ENCODE measurements at places on chromosomes 4 and X.

GRCh38 chr4:2742081-2742822 lies 13.9 kb downstream of the TNIP2 start:
- DNase-seq, result no peak

GRCh38 chr4:127709456-127709855 lies 20.7 kb upstream of the SLC25A31 start:
- no peak for DNase-seq

DNA sequence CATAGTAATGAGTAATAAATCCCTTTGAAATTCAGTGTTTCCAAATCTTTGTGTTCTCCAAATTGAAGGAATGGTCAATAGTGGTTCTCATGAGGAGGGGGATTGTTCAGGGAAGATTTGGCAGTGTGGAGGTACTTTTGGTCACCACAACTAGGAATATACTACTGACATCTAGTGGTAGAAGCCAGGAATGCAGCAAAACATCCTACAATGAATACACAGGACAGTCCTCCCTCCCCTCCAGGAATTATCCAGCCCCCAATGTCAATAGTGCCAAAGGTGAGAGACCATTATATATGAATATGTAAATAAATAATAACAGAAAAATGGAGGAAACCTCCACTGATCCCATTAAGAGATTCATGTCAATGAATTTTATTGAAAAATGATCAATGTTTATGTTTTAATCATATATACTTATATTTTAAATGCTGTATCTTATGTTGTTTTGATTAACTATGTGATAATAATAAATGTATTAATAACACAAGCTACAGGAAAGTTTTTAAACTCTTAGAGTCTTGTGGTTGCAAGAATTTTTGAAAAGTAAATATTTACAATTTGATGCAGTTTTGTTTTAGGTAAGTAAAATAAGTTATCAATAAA lies 14.4 kb upstream of the FAM9A start:
- DNase-seq, result no peak

- DNase-seq, result no peak
Observed at GRCh38 chrX:108442901-108443464, 3.3 kb downstream of the COL4A5 start.

DNA sequence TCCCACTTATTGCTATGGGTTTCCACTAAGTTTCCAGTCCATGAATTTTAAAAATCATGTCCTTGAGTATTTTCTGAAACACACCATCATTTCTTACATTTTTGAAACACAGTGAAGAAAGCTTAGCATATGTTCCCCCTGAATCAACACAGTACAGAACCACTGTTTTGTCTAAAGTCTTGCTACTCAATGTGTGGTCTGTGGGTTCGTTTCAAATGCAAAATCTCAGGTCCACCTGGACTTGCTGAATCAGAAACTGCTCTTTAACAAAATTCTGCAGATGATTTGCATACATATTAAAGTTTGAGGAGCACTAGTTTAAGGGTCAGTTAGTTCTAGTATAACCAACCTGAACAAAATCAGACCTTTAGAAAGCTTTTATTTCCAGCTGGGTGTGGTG lies 60.4 kb downstream of the SUPT20HL2 start:
- no peak for DNase-seq

DNA sequence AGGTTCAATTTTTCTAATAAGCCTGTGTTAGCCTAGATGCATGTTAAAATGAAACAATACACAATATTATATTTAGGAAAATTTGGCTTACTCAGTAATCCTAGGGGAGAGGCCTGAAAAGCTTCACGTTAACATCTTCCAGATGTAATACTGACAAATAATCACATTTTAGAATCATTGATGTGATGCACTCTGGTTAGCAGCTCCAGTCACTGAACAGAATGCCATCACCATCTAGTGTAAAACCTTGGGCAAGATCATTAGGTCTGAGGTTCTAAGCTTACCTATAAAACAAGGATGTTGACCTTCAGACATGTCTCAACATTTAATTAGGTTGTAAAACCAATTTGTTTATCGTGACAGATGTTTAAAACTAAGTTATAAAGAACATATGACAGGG lies 1704.8 kb downstream of the STIM2 start:
- no peak for DNase-seq

GRCh38 chrX:68895778-68896177 lies 67.0 kb downstream of the EFNB1 start:
- DNase-seq, result no peak

- no peak for DNase-seq
Observed at GRCh38 chr4:150149381-150149780, 71.1 kb downstream of the DCLK2 start.

DNA sequence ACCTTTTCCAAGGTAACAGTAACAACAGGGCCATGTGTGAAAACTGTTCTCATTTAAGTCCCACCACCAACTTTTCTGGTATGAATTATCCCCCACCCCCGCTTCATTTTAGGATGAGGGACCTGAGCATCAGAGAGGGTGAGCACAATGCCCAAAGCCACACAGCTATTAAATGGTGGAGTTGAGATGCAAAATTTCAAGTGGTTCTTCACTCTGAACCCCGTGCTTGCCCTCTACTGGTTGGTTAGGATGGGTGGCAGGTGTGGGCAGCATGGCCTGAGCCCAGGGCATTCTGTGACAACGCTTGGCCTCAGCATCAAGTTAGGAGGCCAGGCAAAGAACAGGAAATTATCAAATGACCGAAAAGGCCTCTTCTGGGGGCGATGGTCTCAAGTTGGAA lies 33.5 kb downstream of the MED28 start:
- DNase-seq, result no peak

GRCh38 chr4:119281393-119281792 lies 40.5 kb downstream of the FABP2 start:
- no peak for DNase-seq

DNA sequence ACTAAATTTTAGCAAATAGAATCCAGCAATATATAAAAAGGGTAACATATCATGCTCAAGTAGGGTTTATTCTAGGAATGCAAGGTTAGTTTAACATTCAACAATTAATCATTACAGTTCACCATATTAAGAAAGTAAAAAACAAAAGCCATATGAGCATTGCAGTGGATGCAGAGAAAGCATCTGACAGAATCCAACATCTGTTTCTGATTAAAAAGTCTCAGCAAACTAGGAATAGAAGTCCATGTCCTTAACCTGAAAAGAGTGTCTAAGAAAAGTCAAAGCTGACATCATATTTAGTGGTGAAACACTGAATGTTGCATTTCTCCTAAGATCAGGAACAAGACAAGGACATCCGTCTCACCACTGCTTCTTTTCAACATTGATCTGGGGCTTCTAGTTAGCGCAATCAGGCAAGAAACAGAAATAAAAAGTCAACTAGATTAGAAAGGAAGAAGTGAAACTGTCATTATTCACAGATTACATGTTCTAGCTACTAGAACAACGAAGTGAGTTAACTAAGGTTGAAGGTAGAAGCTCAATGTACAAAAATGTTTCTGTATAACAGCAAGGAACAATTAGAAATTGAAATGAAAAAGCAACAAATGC lies 49.3 kb downstream of the MRPL1 start:
- DNase-seq, result no peak

DNA sequence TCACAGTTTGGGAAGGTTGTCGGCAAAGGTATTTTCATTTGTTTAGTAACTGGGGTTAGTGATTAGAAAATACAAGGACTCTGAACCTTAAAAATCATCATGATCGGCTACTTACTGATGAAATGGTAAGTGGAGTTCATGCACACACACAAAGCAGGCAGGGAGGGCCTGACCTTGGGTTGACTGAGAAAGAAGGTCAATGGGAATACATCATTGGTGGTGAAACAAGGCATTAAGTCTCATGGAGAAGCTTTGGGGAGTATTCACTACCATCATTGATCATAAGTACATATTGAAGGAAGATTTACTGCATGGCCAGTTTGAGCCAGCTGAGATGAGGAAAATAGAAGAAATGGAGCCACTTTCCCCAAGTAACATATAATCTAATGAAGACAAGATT lies 74.4 kb downstream of the LUZP4 start:
- DNase-seq, result no peak

DNA sequence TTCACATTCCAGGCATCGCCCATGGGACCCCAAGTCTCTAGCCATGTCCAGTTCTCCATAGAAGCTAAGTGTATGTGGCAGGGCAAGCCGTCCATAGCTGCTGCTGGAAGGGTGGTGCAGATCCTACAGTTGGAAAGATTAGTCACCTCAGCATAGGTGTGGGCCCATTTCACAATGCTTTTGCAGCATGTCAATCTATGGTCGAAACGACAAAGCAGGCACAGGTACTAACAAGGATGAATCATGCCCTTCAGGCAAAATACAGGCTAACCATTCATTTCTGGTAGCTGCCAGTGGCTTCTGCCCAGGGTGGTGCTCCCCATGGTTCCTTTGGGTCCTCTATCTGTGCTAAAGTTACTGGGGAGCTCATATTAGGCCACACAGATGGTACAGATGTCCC lies 225.2 kb downstream of the ADGRL3 start:
- DNase-seq, result no peak

GRCh38 chr4:171565130-171565788 lies 247.9 kb upstream of the GALNTL6 start:
- DNase-seq, result no peak

GRCh38 chrX:48569958-48570357 lies 4.3 kb upstream of the RBM3 start:
- no peak for DNase-seq

DNA sequence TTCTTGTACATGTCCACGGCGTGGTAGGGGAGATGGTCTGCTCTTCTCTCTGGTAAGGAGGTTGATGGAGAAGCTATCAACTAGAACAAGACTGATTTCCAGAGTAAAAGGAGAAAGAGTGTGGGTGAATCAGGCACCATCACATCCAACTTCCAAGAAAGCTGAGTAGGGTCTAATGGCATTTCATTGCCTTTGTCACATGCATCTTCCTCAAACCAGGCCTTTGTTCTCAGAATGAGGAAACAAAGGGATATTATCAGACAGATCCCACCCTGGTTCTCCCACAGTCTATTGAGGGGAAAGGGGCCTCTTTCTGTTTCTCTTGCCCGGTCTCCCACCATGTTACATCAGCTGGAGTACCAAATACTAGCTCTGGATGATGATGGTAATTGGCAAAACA lies 160.2 kb upstream of the RBPJ start:
- DNase-seq, result no peak

DNA sequence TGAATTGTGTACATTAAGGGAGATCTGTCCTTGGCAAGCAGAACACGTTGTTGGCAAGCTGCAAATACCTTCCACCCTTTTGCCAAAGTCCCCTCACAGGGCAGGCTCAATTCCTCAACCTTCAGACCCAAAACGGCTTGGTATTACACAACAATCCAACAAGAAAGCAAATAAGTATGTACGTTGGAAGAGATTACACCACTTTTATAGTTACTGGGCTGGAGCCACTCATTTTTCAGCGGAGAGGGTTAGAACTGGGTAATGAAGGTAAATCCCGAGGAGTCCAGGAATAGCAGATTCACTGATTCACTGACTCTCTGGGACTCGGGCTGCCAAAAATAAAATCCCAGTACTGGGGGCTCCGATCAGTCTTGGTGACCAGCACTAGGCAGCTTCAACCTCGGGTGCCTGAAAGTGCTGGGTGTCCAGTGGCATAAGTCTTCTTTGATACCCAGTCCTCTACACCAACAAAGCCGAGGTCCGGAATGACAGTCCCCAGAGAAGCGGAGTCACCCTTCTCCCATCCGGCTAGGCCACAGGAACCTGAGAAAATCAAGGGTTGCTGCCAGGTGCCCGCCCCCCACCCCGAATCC lies 587 bp downstream of the TIMM8A start:
- DNase-seq, result no peak

DNA sequence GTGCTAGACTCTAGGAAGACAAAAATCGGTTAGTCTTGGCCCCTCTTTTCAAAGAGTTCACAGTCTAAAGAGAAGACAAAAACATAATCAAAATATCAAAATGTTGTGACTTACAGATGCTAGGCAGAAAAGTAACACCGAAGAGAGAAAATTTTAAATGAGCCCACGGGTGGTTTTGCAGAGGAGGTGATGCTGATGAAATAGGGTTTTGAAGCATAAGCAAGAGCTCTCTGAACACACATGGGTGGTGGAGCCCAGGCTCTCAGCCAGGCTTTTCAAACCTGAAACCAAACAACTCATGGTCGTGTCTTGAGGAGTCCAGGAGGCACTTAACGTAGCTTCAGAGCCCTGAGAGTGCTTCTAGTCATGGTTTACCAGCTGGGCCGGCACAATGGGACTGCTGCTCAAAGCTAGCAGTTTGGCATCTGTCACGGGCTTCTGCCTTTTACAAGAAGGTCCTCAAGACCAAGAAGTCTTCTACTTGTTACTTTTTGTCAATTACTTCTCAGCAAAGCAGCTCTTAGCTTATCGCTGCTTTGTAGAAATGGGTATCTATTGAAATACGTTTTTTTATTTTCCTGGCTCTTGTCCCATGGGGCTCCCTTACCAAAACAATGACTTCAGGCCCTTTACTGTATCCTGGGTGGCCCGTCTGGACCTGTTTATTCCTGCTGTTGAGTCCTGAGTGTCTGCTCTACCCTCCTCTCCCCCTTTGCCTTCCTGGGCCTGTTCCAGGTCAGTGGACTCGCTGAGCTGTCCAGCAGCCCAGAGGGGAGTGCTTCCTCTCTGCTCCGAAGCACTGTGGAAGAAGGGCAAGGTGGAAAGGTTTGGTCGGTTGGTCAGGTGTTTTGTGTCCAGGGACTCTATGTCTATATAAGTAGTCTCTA lies 69.5 kb downstream of the TNIP2 start:
- no peak for DNase-seq

DNA sequence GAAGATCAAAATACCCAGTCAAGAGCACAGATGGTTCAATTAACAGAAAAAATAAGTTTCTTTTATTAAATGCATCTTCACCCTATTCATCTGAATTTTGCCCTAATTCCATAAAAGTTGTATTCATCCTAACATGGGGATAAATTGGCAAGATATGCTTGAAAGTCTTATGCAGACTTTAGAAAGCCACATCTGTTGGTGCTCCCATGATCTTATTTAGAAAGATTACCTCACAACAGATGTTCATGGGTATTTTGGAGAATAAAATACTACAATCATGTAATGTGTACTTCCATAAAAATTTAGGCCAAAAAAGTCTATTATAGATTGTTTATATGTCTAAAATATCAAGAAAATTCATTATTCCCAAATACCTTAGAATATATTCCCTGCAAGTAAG lies 510.3 kb downstream of the TECRL start:
- DNase-seq, result no peak

DNA sequence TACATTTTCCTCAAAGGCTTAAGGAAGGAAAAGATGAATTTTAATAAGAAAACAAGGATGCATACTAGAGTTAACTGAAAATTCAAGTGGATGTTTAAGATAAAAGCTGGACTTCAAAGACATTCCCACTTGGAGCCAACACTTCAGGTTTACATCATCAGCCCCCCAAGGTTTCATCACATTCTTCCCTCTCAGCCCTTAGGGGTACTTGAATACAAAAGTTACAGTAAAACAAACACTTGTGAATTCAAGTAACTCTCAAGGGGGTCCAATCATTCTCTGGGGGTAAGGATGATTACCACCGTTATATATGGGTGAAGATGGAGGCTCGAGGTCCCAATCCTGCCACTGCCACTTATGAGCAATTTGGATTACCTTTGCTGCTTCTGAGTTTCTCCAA lies 36.1 kb downstream of the STARD8 start:
- no peak for DNase-seq

- no peak for DNase-seq
Observed at GRCh38 chrX:18931972-18932371, 51.9 kb downstream of the PHKA2 start.

Measured in activated CD4-positive, CD25-positive, alpha-beta regulatory T cell (primary cell).